ENCODE measurements at places on chromosomes 3 and 15.

- no peak for DNase-seq
Measured at GRCh38 chr3:64105816-64106215, 82.5 kb upstream of the PSMD6 start.

DNA sequence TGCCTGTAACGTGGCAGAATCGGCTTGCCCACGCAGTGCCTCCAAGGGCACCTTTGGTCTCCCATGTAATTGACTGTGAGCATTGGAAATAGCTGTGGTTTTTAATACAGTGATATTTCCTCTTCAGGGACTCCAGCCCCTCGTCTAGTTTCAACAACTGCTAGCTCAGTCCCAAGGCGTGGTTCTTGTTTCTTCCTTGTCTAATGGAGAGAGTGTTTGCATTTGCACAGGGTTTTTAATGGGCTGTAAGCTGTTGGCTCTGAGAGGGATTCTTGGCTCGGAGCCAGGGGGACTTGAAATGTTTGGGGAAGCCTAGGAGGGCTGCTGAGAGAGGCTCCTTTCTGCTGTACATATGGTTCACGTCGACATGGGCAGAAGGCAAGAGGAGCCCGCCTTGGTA lies 86.2 kb downstream of the THSD4 start:
- DNase-seq: no peak

GRCh38 chr15:26128611-26129140 lies 265.5 kb upstream of the ATP10A start:
- no peak for DNase-seq

- DNase-seq: no peak
Measured at GRCh38 chr15:99989095-99989494, 255.9 kb upstream of the LYSMD4 start.

GRCh38 chr3:129553171-129553570 lies 10.2 kb downstream of the H1-8 start:
- no peak for DNase-seq

GRCh38 chr3:16319307-16319706 lies 54.3 kb downstream of the OXNAD1 start:
- DNase-seq: no peak

DNA sequence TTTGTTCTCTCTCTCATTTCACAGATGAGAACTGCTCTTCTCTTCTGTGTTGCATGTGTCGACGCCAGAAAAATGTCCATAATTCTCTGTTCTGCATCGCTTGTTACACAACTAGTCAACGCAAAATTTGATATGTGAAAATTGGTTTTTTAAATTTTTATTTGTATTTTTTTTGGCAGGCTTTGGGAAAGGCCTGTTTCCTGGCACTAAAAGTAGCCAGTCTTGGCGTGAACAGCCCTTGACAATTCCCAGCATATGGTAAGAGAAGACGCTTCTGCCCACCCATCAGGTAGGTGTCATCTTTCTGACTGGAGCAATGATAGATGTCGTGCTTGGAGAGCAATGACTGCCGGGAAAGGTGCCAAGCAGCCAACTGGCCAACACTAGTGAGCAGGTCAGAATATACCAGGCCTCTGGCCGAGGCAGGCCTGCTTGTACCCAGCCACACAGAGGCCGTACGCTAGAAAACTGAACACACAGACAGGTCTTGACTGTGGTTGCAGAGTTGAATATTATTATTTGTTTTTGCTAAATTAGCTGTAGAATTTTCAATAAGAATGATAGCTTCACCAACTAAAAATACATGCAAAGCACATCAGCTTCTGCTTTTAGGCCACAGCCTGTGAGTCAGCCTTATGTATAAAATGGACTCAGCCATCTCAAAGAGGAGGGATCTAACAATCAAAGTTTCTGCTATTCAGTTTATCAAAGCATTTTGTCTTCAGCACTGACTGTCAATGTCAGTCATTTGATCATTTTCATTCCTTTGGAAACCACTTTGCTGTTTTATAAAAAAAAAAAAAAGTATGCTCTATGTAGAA lies 837.5 kb downstream of the MCTP2 start:
- no peak for DNase-seq

DNA sequence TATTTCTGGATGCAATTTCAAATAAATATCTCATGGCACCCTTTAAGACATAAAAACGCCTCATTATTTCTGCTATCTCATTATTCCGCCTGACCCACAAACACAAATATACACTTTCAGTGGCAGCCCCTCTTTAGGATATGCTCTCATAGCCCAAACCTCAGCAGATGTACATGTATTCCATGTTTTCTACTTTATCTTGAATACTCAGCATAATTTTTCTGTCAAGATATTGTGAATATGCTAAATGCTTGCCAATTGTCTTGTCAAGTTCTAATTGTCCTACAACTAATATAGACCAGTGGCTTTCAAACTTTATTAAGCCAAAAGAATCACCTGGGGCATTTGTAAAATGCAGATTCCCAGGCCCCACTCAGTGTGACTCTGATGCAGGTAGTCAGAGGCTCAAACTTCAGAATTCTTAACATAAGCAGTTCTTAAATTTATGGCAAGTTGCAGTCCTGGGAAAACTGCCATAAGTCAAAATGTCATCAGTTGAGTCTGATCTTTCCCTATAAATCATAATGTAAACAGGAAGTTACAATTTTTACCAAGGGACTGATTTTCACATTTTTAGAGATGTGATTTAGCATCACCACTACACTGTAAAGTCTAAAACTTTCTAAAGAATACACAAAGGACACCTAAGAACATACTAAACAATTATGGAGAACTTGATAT lies 135.1 kb downstream of the TBL1XR1 start:
- no peak for DNase-seq

DNA sequence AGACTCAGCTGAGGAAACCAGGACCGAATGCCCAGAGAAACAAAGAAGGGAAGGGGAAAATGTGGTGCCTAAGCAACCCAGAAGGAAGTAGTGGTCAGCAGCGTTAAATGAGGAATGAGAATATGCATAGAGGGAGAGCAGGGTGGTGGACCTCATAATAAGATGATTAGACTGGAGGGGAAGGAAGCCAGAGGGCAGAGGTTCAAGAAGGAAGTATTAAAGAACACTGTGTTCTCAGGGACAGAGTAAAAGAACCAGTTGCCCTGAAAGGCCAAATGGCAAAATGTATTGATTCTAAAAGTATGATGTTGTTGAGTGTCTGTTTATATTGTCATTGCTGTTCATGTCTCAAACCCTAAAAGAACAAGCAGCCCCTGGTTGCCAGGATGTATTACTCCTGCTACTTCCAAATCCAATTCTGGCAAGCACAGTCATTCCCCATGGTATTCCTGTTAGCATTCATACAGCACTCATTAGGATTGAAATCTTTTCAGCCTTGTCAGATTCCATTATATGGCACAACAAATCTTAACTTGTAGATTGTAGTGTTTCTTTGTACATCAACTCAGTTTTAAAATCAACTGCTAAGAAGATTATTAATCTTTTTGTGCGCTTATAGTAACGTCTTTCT lies 23.4 kb downstream of the P2RY1 start:
- no peak for DNase-seq

- DNase-seq: no peak
Measured at GRCh38 chr15:38054488-38054887, 120.0 kb downstream of the TMCO5A start.

DNA sequence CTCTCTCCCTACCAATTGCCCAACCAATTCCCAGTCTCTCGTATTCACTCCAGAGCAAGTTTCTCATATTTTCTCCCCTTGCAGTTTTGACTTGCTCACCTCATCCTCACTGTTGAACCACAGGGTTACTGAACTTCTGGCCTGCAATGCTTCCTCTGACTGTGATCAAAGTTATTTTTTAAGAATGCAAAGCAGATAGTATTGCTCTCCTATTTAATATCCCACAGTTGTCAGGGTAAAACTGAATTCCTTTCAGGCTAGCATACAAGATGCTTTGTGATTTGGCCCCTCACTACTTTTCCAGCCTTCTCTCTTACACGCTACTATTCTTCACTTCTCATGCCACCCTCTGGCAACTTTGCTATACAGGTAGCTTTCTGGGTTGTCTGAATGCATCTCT lies 80.9 kb downstream of the LRRFIP2 start:
- no peak for DNase-seq

- DNase-seq: no peak
Measured at GRCh38 chr15:96037584-96037983, 292.9 kb upstream of the NR2F2 start.

GRCh38 chr15:43204016-43204901 lies 16.6 kb downstream of the EPB42 start:
- no peak for DNase-seq

DNA sequence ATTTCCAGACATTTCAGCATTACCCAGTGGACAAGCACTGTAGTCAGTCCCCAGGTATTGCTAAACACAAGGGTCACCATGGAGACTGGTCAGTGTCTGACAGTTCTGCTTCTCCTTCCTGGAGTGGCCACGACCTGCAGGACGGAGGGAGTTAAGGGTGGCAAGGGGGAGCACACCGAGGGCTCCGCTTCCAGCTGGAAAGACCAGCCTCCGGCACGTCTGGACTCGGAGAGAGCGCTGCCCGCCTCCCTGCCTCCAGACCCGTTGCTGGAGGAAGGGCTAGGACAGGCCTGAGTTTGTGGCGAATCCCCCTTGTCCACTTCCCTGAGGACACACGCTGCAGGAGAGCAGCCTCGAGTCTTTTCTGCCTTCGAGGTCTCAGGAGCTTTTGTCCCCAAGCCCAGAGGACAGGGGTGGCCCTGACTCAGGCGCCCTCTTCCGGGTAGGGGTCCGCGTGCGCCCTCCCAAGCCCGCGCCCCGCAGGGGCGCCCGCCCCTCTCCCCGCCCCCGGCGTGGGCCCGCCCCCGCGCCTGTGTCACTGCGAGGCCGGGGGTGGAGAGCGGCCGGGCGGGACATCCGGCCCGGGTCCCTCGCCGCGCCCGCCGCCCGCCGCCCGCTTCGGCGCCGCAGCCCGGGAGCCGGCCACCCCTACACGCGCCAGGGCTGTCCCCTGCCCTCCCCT lies at the start of gene CHST14:
Gene CHST14 (plus strand): TSS at position 562 of the 682 bp plus-strand sequence. CDS start 230 bp downstream, outside the sequence.
- DNase-seq: no peak

Data from coronary artery (tissue), 2 donors.